ENCODE measurements at places on chromosomes 5 and 9.

DNA sequence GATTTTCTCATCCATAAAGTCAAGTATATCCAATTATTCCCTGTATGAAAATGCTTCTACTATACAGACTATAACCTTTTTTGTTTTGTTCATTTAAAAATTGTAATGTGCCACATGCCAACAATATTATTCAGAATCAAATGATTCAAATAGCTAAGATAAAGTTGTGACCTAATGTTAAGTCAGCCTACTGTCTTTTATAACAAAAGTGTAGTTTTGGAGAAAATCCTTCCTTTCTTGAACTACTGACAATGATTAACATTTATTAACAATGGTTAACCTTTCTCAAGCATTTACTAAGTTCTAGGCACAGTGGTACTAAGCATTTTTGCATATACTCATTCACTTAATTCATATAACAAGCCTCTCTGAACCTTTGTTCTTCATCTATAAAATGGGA, 25.0 kb downstream of the CSF2 start:
- no peak for DNase-seq

DNA sequence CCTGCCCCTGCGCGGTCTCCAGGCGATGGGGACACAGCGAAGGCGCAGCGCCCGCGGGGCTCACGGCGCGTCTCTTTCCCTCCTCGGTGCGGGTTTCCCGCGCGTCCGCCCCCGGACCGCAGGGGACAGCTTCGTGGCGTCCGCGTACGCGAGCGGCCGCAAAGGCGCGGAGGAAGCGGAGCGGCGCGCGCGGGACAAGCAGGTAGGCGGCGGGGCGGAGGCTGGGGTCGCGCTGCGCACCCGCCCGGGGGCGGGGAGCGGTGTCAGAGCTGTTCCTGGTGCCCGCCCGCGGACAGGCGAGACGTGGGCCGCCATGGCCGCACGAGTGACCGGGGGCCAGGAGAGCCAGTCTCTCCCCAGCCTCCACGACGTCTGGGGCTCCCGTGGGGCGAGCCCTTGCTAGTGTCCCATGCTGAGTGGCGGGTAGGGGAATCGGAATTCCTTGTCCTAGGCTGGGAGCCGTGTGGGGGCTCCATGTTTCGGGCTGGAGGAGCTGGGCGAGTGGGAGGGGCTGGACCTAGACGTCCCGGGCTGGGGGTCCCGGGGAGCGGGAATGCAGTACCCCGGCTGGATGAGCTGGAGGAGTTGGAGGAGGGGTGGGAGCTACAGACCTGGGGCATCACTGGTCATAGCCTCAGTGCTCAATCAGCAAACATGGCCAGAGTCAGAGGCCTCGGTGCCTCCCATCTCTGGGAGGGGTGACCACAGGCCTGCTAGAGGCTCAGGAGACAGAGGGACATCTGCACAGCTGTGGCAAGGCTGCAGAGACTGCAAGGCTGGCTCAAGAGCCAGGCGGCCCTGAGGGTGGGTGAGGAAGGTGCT, 968 bp downstream of the NKD2 start:
- DNase-seq, result no peak

- DNase-seq, result peak; percentile 6
Observed at GRCh38 chr5:133675376-133676154, 63.2 kb upstream of the FSTL4 start.

- DNase-seq, result no peak
Observed at GRCh38 chr9:126838055-126838811, 22.2 kb upstream of the ZBTB34 start.

GRCh38 chr5:173851595-173852243, 36.4 kb upstream of the CPEB4 start:
- DNase-seq, result no peak
